ENCODE measurements at places on chromosomes 7 and 10.

GRCh38 chr7:158847451-158847866, 8.9 kb upstream of the DYNC2I1 start:
- DNase-seq = no peak

DNA sequence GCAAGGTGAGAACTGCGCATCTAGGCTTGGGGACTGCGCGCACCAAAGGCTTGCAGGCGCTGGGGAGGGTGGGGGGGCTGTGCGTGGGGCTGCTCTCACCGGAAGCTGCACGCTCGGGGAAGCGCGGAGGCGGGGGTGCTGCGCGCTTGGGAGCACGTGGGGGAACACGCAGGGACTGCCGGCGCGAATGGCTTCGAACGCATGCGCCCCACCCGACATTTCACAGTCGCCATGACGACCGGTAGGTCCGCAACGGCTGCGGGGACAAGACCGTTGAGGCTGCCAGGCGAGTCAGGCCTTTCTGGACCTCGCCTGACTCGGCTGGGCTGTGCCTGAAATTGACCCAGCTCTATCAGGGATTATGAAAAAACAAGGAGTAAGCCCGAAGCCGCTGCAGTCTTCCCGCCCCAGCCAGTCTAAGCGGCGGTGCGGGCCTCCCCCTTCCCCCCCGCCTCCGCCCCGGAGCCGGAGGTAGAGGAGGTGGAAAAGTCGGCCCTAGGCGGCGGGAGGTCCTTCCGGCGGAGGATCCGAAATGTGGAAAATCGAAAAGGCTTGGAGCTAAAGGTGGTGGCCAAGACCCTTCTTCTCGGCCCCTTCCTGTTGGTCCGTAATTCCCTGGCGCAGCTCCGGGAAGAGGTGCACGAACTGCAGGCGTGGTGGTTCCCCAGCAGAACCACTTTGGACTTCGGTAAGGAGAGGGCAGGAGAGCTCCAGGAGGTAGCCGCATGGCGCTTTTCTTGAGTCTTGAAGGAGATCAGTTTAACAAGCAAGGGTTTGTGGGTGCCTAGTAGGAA, 34.9 kb upstream of the STEAP1 start:
- peak; percentile 15 for DNase-seq

DNA sequence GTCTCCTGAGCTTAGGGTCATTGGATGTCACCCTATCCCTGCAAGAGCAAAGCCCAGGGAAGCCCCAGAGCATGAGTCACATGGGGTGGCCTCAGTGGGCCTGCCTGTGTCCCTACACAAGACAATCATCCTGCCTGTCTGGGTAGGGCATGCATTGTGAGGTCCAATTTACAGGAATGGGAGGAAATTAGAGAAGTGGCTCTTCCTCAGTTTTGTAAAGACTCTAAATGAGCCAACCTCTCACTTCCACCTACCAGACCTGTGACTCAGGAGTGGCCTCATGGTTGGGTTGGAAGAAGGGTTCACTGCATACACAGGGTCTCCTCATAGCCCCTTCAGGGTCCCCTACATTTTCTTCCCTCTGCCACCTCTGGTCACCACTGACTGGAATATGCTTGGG, 43.6 kb upstream of the SMNDC1 start:
- no peak for DNase-seq

DNA sequence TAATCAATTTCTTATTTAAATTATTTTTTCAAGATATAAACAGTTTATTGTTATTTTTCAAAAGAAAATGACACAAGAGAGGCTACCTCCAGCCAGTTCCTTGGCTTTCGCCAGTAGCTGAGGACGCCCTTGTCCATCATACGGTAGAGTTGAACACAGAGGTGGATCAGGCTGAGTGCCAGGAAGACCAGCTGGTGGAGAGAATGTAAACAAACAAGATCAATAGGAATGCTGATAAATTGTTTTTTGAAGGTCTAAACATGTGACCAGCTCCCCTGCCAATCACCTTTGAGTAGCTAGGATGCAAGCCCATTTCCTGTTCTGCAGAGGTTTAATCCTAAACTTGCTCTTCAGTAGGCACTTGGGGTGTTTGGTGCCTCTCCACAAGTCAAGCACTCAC, 138.9 kb downstream of the PKD1L1 start:
- DNase-seq = no peak
